Activated CD4-positive, CD25-positive, alpha-beta regulatory T cell (primary cell): ENCODE measurements at places on chromosomes 3 and 15.
A peak's percentile ranks its signal among the peaks of the same experiment; 100 is the strongest.

DNA sequence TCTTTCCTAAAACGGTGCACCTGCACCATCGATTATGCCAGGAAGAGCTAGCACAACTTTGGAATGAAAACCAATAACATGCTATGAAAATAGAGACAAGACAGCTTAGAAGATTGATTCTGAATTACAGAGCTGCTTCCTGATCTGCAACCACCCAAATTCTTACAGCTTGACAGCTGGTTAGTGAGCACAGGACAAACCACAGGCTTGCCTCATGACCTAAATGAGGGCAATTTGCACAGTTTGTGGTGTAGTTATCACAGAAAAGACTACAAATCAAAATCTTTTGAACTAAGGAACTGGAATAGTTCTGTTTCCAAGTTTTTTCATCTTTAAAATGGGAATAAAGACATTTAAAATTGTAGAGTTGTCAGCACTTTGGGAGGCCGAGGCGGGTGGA, 533.5 kb downstream of the NAALADL2 start:
- no peak for DNase-seq

DNA sequence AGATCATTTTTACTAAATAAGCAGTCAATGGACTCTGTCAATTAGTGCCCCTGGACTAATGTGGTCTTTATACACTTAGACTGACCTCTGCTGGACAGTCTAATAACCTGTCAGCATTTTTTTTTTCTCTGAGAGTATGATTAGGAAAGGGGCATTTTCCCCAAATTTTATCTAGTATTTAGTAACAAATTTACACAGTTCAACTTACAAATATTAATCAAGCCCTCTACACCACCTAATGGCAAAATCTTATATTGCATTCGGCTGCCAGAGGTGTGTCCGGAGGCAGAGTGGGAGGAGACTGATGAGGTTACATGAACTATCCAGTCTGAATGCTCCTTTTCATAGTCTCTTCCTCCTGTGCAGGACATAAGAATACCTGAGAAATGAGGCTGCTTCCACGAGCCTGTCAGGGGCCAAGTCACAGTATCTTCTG, 36.0 kb upstream of the COLQ start:
- peak; percentile 17 for DNase-seq

DNA sequence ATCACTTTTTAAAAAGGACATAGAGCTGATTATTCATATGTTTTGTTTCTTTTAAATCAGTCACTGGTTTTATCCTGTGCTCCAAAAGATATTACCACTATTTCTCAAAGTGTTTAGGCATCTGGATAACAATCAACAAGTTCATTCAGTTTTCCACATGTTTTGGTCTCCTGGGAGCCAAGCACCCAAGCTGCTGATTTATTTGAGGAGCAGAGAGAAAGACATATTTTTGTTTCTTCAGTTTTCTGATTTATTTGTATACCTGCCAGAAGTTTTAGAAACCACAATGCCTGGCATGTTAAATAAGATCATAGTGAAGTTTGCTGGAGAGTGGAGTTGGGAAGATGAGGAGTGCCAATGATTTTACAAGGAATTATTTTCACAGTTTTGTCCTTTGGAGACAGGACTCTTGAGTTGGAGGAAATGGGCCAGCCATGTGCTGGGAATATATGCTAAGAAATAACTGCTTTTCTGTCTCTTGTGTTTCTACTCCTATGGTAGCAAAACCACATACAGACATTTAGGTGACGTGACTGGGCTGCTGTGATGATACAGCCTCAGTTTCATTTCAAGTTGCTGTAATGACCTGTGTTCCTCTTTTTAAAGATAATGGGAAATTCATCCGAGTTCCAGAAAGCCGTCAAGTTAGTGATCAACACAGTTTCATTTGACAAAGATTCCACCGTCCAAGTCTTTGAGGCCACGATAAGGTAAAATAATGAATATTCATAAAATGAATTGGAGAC, 11.7 kb downstream of the EDEM1 start:
- no peak for DNase-seq

DNA sequence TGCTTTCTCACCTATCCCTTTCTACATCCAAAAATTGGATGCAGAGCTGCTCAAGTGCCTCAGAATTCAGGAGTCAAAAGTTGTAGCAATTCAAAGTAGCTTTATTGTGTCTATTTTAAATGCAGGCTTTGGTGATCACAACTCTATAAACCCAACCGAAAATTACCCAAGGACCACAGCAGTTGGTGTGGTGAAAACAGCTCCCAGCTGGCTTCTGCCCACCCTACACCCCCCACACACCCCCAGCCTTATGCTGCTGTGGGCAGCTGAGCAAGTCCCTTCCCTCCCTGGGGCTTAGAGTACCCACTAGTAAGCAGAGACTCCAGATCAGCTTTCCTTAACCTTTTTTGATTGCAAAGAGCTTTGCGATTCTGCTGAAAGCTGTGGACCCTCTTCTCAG, 5.8 kb upstream of the HES1 start:
- DNase-seq, result no peak

- no peak for DNase-seq
Observed at GRCh38 chr15:57505949-57506391, 85.7 kb upstream of the MYZAP start.

DNA sequence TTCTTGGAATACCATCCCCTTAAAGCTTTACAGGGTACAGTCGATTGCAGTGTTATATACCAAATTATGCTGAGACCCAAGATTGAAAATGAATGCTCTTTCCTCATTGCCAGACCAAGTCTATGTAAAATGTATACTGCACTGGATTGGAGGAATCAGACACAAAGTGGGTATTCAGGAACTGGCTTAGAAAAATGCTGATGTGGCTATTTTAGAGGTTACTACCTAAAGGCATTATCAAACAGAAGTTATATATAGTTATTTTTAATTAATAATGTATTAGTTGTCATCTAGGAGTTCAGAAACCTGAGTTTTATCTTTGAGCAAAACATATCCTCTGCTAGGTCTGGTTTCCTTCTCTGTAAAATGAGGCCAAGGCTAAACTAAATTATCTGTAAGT, 3.6 kb upstream of the SPG21 start:
- DNase-seq, result no peak

DNA sequence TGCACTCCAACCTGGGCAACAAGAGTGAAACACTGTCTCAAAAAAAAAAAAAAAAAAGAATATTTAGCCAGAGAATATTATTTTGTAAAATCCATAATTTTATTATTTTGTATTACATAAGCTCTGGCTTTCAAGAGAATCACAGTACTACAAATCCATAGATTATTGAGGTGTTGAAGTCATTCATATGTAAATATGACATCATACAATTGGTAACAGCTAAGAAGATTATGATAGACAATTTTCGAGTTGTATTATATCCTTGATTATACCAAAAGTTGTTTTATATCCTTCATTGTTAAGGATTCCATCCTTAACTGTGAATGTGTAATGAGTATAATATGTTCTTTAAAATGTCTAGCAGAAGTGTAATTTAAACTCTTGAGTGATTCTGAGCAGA, 3.7 kb downstream of the MLF1 start:
- DNase-seq, result no peak

GRCh38 chr3:101184111-101184510, 136.3 kb downstream of the IMPG2 start:
- no peak for DNase-seq

DNA sequence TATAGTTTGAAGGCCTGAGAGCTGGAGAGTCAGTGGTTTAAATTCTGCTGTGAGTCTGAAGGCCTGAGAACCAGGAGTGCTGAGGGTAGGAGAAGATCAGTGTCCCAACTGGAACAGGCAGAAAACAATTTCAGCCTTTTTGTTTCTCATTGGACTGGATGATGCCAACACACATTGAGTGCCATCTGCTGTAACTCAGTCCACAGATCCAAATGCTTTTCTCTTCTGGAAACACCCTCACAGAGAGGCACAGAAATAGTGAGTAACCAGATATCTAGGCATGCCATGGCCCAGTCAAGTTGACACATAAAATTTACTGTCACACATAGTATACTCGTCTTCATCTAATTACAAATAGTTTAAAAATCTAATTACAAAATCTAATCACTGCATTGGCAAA, 100.8 kb downstream of the NEO1 start:
- no peak for DNase-seq

DNA sequence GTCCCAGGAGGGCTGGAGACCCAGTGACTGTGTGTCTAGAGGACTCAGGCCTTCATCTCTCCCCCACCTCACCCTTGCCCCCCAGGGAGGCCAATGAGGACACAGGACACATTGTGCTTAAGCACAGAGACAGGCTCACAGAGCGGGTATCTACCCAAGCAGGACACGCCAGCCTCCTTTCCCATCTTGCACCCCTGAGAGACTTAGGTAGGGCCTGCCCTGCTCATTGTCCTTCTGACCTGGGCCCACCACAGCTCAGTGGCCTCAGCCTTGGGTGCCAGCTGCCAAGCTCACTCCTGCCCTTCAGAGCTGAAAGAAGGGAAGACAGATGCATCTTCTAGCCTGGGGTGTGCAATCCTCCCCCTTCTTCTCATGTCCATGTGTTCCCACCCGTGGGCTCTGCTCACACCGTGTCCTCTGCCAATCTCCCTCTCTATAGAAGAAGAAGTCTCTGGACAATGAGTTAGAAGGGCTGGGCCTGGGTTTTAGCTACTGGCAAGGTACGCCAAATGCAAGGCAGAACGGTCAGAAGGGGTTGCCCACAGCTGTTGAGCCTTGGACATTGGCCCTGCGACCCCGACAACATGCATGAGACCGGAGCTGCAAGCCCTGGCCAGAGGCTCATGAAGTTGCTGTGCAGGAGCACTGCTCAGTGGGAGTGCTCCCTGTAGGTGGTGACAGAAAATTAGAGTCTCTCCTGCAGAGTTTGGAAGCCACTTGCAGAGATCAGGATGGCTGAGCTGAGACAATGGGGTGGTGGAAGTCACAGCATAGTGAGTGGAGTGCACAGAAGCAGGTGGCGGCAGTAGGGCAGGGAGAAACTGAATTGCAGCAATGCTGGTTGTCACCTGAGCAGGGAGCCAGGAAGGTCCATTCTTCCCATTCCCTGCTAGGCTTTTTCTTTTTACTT, 32.8 kb downstream of the ACSBG1 start:
- no peak for DNase-seq

DNA sequence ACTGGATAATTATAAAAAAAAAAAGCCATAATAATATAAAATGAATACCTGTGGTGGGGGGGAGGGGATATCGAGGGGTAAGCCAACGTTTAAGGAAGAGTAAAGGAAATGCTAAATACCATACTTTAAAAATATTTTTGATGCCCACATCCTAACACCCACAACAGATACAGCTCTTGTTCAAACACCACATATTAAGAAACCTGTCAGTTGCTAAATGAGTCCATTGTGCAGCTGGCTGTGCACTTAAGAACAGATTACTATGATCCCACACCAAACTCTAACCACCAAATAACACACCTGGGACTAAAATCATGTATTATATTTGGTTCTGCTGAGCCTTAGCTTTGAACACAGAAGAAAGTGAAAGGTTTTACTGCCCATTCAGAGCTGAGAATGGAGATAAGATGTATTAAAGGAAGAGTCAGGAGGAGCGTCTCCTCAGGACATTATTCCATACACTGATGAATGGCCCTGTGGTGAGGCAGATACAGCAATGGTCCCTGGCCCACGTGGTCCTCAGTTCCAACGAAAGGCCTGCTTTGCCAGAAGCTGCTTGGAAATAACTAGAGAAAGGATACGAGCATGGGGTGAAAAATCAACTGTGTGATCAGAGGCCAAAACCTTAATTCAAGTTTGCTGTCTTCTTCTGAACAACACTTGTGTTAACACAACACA, 515.4 kb downstream of the FOXP1 start:
- DNase-seq, result no peak
